Stimulated activated CD8-positive, alpha-beta memory T cell treated with anti-CD3 and anti-CD28 coated beads, Interleukin-7, amount 100 ng/mL, for 1 hour (primary cell): ENCODE measurements at places on chromosomes 2 and 18.

DNA sequence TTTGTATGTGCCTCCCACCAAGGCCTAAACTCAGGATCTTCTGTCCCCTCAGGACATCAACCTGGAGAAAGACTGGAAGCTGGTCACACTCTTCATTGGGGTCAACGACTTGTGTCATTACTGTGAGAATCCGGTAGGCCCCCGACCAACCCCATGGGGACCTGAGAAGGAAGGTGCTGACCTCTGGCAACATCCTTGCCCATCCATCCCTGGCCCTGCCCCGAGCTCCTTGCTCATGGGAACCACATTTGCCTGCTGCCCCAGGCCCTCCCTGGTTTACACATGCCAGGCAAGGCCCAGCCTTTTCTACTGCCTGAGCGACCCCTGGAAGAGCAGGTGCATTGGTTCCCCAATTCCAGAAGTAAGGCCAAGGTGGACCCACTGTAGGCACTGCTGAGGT, 125.3 kb upstream of the PPP1CB start:
- DNase-seq, result no peak

DNA sequence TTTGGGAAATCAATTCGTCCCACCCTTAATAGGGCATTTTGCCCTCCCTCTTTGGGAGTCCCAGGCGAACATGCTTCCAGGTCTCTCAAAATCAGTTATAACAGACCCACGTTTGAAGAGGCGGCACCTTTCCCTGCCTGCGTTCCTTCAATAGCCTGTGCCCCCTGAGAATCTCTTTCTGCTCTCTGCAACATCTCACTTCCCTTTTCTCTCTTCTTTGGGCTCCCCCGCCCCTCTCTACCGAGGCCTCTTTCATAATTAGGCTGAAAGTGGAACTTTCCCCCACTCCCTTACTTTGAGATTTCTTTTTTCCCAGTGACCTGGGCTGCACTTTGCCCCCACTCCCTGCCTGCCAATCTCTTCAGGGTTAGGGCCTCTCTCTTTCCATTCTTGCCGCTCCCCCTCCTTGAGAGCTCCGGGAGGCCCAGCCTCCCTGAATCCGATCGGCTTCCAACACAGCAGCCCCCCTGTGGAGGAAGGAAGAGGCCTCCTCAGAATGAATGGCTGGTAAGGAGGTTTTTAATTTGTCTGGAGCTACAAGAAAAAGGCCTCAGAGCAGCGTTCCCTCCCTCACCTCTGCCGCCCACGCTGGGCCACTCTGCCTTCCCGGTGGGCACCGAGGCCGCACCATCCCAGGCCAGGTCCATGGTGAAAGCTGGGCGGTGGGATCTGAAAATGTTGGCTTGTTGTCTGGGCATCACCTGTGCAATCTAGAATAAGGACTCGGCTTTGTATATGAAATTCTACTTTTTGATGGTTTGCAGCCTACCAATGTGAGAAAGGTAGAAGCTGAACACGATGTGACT, 162.6 kb upstream of the SIX3 start:
- no peak for DNase-seq

GRCh38 chr2:85230679-85231467, 96.9 kb downstream of the TGOLN2 start:
- no peak for DNase-seq

- no peak for DNase-seq
Observed at GRCh38 chr2:207315131-207315530, 149.4 kb upstream of the KLF7 start.

- DNase-seq, result no peak
Observed at GRCh38 chr2:141701618-141702017, 429.2 kb downstream of the LRP1B start.

- no peak for DNase-seq
Observed at GRCh38 chr2:66660804-66661203, 225.9 kb downstream of the MEIS1 start.

GRCh38 chr2:201126308-201127151, 10.6 kb downstream of the CFLAR start:
- no peak for DNase-seq

DNA sequence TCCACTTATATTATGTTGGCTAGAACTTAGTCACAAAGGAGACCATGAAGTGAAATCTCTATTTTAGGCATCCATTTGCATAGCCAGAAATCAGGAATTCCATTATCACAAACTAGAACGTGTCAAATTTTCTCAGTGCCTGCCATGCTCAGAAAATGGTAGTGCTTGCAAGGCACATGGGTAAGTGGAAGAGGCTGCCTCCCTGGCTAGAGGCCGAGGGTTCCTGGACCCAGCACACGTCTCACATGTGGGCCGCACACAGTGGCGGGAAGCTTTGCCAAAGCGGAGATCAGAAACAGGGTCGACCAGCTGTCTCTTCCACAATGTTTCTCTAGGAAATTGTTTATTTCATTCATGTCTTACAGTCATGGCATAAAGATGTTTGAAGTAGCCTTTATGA, 42.3 kb downstream of the TRAF3IP1 start:
- no peak for DNase-seq

GRCh38 chr2:151157000-151157735, 104.5 kb downstream of the RBM43 start:
- no peak for DNase-seq

DNA sequence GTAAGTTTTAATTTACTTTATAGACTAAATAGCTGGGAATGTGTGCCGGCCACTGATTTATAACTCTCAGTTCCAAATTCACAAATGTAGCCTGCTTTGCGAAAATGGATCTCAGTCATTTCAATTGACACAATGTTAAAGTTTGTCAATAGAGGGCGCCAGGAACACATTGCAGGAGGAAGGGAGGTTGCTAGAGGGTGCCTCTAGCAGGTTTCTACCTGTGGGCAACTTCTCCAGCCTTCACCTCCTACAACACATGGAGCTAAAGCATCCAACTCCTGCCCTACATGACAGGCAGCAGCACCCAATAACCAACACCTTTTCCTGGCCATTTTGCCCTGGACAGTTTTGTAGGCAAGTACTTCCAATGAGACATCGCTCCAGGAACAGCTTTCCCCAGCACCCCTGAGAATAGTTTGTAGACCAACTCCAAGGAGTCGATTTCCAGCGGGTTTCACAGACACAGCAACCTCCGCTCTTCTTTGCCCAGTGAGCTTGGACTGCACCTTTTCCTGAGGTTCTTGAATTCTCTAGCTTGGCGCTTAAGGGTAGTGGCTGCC, 784.8 kb upstream of the CDH2 start:
- DNase-seq, result no peak

DNA sequence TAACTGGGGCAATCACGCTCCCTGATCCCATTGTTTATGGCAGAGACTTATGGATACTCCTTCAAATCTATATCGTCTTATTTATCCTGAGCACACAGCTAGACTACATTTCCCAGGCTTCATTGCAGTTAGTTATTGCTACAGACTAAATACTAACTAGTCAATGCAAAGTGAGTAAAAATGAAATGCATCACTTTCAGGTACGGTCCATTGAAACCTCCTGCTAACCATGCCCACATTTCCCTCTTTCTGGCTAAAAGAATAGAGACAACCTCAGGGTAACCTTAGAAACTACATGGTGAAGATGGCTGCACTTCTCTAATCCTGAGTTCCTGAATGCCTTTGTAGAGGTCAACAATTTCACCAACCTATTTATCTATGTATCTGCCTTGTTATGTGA, 437.4 kb downstream of the EPHA4 start:
- no peak for DNase-seq

DNA sequence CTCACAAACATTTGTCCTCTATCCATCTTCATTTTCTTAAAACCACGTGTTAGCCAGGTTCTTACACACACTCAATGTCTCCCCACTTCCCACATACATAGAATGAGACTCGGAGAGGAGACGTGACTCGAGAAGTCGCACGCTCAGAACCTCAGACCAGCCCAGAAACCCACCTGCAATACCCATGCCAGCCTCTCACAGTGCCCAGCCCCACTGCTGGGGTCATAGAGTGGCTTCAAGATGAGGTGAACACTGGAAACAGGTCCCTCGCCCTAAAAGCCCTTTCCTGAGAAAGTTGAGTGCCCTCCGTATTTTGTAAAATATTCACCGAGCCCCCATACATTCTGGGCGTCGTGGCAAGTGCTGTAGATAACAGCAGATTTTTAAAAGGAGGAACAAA, 487.4 kb downstream of the EIPR1 start:
- no peak for DNase-seq

DNA sequence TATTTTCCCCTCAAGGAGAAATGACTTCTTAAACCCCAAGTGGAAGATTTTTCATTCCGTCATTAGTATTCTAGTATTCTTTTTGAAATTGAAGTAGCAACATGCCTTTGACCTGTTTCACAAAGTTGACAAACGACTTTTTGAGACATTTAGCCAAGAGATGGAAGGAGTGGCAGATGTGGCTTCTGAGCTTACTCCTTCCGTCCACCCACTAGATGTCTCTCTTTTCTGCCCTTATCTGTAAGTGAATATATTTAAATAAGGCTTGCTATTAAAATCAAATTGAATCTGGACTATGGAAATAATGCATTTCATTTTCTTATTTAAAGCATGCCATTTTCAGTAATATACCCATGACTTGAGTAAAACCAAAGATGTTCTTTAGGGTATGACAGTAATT, 74.1 kb downstream of the ACTR3 start:
- no peak for DNase-seq

- DNase-seq, result no peak
Observed at GRCh38 chr2:202432776-202433175, 56.6 kb downstream of the BMPR2 start.

DNA sequence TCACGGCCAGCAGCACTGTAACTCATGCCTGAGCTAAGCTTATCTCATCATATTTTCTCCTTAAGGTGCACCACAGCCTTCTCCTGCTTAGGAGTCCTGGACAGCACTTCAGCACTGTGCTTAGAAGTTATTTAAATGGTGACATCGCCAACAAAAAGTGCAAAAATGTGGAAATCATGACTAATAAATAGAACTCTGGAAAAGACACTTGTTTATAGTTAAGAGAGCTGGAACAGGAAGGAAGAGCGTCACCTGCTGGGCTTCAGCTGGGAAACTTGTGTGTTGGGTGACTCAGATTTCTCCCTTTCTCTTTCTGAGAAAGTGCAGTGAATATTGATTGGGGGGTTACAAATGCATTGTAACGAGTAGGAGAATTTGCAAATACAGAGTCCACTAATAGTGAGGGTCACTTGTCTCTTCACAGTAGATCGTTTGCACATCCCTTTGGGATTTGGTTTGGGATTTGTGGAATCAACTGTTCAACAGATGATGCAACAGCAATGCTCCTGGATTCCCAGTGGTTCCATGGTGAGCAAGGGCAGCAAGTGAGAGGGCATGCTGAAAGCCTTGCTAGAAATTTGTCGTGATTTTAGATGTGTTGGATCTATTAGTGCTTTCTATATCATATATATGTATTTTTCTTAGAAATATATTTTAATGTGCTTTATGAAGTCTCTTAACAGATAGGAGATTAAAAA, 84.2 kb downstream of the DOK6 start:
- no peak for DNase-seq

DNA sequence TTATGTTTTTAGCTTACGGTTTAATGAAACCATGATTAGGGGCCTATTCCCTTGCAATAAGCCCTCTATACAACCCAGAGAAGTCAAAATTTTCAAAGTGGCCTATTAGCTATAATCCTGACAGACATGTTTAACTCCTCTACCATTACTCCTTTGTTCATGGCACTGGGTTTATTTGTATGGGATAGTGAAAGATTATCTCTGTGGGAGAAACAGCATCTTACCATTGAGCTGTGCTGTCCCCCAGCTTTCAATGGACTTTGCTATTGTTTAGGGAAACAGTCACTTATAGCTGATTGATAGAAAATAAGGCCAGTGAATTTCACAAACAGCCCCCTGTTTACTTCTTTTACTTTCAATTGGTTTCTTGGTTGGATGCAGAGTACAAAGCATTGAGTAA, 675.2 kb upstream of the GCFC2 start:
- DNase-seq, result no peak

DNA sequence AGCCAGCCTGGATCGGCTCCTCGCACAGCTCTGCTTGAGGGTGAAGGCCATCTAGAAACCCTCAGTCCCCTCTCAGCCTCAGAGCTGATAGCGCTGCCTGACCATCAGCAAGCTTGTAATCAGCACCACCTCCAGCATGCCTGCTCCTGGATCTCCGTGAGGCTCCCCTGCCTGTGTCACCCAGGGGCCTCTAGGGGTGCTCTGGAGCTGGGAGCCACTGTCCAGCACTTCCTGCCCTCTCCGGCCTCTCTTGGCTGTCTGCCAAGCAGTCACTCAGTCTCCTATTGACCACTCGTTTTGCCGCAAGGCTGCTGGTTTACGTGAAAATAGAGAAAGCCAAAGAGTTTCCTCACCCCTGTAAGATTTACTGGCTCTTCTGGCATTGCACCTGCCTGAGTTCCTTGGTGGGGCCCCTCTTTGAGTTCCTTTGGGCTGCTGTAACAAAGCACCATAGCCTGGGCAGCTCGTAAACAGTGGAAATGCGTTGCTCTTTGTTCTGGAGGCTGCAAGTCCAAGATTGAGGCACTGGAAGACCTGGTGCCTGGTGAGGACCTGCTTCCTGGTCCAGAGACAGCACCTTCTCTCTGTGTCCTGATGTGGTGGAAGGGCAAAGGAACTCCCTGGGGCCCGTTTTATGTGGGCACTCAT, 17.9 kb downstream of the CAPN10 start:
- no peak for DNase-seq

DNA sequence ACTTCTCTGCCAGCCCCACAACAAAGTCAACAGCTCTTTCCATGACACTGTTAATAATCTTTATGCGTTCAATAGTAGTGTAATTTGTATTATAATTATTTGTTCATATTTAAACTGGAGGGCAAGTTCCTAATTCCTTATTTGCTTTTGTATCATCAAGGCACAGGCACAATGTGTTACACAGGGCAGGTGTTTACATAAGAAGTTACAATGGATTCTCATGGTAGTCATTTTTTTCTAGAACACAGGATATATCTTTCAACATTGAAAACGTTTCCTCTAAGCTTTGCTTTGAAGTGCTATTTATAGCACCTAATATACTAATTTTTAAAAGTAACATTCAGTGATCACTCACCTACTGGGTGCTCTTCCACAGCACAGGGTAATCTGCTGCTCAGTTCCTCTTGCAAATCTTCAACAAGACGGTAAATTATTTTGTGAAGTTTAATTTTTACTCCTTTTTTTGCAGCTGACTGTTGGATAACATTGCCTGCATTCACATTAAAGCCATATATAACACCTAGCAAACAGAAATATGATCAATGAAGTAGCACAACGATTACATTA, 7.3 kb downstream of the RPS27A start:
- DNase-seq, result no peak

DNA sequence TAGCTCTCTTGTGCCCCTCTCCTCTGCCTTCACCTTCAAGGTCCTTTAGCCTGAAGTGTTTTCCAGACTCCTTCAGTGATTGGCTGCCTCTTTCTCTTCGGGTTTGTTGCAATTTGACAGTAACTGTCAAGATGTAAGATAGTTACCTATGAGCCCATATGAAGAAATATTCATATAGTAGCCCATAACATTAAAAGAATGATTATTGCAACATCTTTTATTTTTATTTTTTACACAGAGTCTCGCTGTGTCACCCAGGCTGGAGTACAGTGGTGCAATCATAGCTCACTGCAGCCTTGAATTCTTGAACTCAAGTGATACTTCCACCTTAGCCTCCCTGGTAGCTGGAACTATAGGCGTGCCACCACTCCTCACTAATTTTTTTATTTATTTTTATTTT, 80.5 kb downstream of the FOXI3 start:
- no peak for DNase-seq
